Central memory CD4-positive, alpha-beta T cell (primary cell): ENCODE measurements at places on chromosomes 16 and 17.

DNA sequence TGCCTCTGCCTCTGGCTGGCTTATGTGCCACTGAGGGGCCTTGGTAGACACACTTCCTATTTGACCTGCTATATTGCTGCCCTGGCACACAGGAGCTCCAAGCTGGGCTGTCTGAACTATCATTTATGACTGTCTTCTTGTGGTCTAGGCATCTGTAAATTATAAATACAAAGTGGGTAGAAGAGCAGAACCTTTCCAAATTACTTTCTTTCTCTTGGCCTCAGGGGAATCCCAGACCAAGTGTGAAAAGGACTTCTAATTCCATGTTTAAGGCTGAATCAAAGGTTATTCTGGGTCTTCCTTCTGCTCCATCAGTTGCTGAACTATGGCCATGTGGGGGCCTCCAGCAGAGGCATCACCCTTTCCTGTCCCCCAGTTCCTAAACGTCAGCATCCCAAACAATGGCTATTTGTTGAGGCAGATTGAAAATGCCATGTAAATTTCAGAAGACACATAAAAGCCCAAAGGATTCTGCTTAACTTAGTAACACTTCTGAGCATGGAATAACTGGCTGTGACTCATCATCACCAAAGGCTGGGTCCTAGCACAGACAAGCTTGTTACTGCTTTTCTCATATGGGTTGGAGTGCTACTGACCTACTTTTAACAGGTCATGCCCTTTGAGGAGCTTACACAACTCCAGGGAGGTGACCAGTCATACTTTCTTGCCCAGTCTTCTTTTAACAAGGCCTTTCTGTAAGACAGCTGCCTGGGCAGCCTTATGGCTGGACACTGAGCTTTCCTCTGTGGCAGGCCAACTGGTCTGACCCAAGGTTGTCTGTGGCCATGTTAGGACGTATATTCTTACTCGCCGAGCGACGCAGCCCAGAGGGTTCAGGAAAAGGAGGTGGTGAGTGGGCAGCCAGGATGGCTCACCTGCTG lies 154.8 kb downstream of the VPS53 start:
- DNase-seq, result no peak

GRCh38 chr17:306116-306515 lies 46.5 kb downstream of the RPH3AL start:
- DNase-seq, result no peak

DNA sequence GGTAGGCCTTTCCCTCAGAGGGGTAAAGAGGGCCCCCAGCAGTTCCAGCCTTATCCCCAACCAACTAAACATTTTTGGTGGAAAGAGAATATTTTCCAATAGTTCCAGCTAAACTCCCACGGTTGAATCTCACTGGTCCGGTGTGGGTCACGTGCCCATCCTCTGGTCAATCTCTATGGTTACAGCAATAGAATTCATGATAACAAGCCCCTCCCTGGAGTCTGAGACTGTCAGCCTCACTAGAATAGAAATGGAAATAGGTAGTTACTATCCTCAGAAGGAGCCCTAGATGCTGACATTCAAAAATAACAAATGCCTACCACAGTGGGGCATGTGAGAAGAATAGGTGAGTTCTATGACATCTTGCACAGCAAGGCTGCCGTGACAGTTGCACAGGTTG lies 37.5 kb upstream of the LITAF start:
- no peak for DNase-seq

DNA sequence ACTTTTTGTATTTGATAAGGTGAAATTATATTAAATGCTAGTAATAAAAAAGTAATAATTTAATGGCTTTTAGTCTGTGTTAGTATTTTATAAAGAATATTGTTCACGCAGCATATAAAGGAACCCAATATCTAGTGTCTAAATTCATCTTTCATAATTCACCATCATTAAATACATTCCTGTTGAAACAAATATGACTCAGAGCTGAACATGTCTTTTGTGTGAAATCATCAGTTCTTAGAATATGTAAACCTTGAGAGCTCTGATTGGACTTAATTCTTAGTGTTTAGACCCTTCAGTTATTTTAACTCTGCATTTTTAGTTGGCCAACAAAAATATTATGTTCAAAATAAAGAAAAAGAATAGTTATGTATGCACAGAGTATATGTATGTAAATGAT lies 71.8 kb downstream of the ABHD15 start:
- no peak for DNase-seq

- no peak for DNase-seq
Observed at GRCh38 chr17:7404737-7405349, 946 bp upstream of the TMEM256 start.

GRCh38 chr16:84182104-84182503 lies 4.8 kb downstream of the TAF1C start:
- no peak for DNase-seq

GRCh38 chr17:34637041-34637547 lies 57.7 kb downstream of the TMEM132E start:
- DNase-seq, result no peak

DNA sequence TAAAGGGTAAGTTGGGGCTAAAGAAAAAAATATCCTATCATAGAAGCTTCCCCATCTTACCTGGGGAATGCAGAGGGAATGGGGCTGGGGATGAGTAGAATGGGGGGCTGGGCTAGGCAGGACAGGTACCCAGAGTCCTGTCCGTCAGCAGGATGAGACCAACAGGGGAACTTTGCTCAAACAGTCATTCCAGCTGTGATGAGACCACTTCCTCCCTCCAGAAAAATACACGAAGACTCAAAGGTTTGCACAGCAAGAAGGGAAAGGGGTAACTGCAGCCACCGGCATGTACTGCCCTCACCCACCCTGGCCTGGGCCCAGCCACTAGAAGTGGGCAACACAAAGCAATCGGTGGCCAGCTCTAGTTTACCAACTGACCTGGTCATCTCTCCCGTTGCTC lies 20.7 kb upstream of the SLC35B1 start:
- DNase-seq, result no peak

- DNase-seq, result no peak
Observed at GRCh38 chr16:54347961-54348360, 61.4 kb upstream of the IRX3 start.

DNA sequence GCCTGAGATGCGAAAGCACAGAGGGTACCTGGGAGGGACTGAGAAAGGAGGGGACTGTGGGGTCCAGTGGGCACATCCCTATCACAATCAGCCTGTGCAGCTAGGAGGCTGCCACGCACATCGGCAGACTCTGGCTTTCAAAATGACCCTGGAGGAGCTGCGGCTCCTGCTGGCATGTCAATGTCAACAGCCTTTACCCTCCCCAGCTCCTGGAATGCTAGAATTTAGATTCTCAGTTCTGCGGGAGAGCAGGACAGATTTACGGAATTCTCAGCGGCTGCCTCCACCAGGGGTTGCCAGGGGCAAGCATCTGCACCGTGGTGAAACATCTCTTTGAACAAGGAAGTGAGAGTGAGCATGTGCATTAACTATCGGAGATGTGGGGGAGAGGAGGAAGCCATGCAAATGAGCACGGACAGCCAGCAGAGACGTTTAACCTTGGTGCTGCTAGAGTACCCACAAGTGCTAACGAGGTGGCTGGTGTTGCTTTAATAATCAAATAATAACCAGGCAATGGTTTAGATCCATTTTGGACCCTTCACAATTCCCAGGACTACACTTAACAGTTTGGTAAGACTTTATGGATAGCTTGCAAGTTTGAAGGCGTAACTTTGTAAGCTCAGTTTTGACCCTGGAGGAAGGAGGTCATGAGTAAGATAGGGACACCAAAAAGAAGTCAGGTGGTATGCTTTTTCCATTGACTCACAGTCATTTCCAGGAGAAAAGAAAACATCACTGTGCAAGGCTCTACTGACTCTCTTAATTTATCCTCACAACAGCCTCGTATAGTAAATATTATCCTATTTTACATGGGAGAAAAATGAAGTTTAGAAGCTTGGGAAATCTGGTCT lies 54.1 kb downstream of the XYLT1 start:
- DNase-seq, result peak; percentile 59
